HuH-7.5 (cell line): ENCODE measurements at places on chromosomes 5 and 9.

- DNase-seq: no peak
Measured at GRCh38 chr5:132473668-132474067, 16.9 kb downstream of the IRF1 start.

GRCh38 chr9:136726631-136727191, 14.3 kb downstream of the DIPK1B start:
- peak; percentile 80 for DNase-seq

DNA sequence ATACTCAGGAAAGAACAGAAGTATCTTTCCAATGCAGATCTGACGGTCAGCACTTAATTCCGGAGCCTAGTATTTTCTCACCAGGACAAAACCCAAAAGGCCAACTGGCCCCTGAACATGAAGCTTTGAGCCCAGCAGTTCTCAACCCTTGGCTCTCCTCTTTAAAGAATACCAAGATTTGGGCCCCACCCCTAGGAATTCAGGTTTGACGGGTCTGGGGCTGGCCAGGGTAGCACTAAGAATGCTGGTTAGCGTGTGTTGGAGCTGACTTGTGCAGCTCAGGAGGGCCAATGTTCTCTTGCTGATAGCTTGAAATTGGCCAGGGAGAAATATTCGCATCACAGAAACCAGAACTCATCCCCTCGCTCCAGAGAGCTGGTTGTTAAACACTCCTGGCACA, 88.3 kb upstream of the PTCH1 start:
- no peak for DNase-seq

DNA sequence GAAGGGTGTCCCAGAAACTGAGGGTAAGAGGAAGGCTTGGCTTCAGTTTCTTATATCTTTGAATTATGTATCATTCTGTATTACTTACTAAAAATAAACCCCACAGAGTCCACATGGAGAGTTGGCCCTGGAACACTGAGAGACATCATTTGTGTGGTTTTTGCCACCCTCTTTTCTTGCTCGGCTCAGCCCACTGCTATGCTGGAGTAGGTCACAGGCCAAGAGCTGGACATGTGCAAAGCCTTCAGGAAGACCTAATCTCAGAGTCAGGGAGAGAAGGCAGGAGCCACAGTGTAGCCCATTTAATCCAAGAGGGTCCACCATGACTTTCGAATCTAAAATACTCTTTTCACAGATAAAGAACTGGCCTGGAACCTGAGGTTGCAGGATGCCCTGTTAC, 47.5 kb downstream of the MAMDC2 start:
- no peak for DNase-seq

DNA sequence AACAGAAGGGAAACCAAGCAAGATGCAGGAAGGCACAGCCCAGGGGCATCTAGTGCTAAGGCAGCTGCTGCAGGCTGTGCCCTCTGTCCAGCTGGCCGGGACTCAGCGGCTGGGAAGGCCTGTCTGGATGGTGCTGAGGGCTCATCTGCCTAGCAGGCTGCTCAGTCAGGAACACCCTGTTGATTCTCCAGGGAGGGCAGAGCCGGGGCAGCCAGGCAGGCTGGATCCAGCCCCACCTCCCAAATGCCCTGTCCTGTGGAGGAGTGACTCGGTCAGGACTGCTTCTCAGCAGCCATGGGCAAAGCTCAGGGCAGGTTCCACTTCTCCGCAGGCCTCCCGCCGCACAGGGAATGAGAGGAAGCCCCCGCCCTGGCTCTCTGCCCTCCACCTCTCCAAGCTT, 7.8 kb upstream of the LCN9 start:
- DNase-seq: no peak

GRCh38 chr5:149546974-149547373, 4.3 kb downstream of the CSNK1A1 start:
- DNase-seq: no peak

GRCh38 chr9:36138496-36138895, 2.0 kb downstream of the GLIPR2 start:
- DNase-seq: no peak

GRCh38 chr5:137072361-137073115, 426.6 kb downstream of the SPOCK1 start:
- DNase-seq: no peak

DNA sequence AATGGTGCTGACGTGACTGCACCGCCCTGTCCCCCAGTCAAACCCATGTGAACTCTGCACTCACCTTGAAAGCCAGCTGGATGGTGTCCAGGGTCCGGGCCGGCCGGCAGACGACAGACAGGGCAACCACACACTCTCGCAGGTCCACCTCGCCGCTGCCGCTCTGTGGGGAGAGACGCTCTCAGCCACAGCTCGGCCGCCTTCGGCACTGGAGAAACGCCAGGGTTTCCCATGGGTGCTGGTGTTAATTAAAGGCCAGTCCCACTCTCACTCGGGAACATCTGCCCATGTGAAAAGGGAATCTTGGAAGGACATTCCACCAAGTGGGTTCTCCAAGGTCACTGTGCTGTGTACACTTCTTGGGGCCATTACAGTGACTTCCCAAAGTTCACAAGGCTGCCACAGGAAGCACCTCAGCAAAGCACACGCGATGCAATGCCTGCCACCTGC, 25.5 kb upstream of the SLC6A3 start:
- DNase-seq: no peak

DNA sequence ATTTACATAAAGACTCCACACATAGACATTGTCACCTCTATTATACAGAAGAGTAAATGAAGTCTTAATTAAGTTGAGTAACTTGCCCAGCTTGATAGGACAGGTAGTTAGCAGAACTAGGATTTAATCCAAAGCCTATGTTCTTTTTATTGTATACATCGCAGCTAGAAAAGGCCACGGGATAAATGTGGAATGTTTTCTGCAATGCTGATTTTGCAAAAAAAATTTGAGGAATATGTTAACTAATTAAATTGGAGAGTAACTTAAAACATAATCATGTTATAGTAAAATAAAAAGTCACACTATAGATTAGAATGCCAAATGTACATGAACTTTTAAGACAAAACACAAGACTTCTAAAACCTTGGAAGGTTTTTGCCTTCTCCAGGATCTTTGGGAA, 41.1 kb downstream of the POLK start:
- no peak for DNase-seq

DNA sequence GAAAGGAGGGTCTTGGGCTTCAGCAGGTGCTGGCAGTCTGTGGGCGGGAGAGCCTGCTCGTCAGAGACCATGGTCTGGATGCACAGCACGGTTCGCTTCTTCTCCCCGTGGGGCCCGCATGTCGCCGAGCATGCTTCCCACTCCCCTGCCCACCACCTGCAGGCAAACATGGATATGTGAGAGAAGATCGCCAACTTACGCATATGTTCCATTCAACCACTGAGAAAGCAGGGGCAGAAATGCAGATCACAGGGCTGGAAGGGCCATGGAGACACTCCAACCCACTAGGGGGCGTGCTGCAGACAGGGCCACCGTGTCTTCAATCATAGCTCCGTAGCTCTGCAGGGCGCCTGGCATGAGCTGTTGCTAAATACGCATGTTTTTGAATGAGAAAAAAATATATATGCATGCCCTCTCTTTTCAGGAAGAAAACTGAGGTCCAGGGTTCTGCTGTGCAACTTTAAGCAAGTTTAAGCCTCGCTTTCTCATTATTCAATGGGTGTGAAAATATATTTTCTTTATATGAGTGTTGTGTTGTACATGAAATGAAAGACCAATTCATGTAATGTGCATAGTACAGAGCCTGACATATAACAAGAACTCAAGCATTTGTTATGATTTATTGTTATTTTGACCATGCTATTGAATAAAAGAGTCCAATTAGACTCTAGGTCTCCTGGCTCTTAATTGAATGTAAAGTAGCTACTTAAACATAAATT, 148.0 kb downstream of the TARS1 start:
- DNase-seq: peak; percentile 44

DNA sequence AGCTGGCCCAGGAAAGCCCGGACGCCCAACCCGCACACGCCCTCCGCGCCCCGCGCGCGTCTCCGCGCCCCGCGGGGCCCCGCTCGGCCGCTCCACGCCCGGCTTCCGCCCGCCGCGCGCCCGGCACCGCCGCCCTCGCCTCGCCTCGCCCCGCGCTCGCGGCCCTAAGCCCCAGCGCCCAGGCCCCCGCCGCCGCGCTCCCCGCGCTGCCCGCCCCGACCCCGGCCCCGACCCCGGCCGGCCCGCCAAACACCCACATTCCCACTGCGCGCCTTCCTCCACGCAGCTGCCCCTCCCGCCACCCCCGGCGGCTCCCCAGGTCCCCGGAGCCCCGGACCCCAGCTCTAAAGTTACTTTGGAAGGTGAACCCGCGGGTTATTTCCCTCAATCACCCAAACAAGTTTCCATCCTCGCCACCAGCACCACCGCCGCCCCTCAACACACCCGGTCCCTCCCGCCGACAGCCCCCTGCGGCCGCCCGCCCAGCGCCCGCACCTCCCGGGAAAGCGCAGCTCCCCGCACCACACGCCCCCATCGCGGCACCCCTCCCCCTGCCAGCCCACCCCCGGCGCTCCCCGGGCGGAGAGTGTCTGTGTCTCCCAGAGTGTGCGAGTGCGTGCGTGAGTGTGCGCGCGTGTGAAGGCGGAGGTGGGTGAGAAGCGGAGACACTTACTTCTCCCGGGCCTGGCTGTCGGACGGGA, 439 bp downstream of the SSBP2 start:
- peak; percentile 49 for DNase-seq

- DNase-seq: no peak
Measured at GRCh38 chr9:131516100-131516499, 13.4 kb downstream of the POMT1 start.

DNA sequence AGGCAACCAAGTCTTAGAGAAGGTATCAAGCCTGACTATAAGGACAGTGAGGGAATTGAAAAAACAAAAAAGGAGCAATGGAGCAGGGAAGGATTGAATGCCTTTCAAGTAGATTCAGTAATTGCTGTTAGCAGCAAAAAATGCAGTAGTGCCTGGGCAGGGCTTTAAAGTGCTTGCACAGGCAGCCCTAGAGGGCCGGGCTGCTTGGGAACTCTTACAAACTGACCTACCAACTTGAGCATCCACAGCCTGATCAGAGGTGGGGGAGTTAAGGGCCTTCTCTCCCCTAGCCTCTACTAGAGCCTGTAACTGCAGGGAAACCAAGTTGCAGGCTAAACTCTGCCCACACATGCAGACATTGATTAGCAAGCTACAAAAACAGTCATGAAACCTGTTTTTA, 19.4 kb downstream of the FXN start:
- DNase-seq: no peak

- peak; percentile 13 for DNase-seq
Measured at GRCh38 chr5:53019320-53019719, 30.2 kb downstream of the ITGA2 start.

GRCh38 chr5:58369513-58370190, 90.2 kb downstream of the PLK2 start:
- no peak for DNase-seq

- no peak for DNase-seq
Measured at GRCh38 chr9:93464395-93464794, 11.0 kb upstream of the FAM120AOS start.

DNA sequence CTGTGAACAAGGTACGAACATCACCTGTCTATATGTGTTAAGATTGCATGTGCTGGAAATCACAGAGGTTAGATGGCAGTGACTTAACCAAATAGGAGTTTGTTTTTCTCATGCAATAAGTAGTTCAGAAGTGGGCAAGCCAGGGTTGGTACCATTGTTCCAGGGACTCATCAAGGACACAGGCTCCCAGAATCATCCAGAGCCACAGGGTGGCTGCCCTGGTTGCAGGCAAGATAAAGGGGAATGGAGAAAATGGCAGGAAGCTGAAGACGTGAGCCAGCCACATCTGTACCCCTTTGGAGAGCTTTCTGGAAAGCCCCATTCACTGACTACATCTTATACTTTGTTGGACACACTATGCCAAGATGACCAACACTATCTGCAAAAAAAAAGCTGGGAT, 126.0 kb upstream of the IL12B start:
- DNase-seq: no peak

- no peak for DNase-seq
Measured at GRCh38 chr5:126280343-126280742, 142.9 kb upstream of the GRAMD2B start.

DNA sequence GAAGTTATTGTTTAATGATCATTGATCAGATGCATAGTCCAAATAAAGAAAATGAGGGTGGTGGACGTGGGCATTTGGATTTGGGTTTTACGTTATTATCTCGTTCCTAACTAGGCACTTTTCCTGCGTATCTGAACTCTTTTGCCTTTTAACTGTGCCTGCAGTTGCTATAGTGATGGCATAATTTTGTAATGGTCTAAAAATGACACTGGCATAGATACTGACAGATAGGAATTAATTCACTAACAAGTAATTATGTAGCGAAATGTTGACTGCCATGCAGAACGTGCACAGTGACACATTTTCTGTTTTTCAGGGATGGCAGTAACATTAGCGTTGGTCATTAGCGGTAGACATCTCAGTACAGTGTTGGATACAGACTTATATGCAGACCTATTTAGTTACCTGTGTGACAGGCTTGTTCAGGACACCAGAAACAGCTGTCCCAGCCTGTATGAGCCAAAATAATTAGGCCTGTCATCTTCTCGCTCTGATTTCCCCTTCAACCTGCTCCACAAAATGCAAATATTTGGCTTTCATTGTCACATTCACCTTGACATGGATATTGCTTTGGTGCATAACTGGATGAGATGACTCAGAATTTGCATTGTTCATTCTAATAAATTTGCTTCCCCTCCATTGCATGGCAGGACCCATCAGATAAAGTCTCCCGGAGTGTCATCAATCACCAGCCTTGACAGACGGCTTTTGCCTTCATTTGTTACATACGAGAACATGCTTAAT, 413.3 kb upstream of the IRX1 start:
- no peak for DNase-seq

DNA sequence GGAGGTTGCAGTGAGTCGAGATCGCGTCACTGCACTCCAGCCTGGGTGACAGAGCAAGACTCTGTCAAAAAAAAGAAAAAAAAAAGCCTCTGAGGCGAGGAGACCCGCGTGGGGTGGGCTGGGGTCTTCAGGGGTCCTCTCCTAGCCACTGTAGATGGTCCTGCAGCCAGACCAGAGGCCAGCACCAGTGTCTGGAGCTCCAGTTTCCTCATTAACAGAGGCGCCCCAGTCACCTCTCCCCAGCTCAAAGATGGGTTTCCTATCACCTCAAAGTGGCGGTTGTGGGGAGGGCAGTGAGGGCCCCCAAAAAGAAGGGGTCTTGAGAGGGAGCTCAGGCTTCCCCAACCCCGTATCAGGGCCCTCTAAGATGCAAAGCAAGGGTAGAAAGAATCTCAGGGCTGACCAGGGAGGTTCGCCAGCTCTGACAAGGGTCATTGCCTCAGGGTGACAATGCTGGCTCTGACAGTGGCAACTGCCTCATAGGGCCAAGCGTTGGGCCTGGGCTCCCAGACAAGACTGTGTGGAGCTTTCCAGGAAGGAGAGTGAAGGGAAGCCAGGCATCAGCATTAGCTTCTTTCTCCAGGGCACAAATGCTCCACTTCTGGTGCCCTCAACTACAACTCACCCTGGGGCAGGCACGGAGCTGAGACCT, 15.0 kb downstream of the STK10 start:
- DNase-seq: no peak
